CD4-positive, alpha-beta T cell treated with Interleukin-2 at 100 ng/mL for 4 hours (primary cell): ENCODE measurements at places on chromosomes 3 and 15.

DNA sequence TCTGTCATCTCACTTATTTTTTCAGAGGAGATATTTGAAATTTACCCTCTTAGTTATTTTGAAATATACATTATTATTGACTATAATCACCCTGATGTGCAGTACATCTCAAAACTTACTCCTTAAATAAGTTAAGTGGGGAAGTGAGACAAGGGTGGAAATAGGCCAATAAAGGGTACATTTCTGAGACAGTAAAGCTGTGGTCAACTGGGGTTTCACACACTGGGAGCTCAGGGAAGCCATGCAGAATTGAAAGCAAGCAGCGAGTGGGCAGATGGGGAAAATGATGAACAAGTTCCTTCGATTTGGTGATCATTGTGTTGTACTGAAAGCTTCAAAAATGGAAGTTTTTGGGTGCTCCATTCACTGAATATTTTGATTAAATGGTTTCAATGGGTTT is 21.6 kb upstream of the MOBP start:
- no peak for DNase-seq

- no peak for DNase-seq
These were observed 129.7 kb downstream of the PROS1 start for GRCh38 chr3:93843981-93844380.

DNA sequence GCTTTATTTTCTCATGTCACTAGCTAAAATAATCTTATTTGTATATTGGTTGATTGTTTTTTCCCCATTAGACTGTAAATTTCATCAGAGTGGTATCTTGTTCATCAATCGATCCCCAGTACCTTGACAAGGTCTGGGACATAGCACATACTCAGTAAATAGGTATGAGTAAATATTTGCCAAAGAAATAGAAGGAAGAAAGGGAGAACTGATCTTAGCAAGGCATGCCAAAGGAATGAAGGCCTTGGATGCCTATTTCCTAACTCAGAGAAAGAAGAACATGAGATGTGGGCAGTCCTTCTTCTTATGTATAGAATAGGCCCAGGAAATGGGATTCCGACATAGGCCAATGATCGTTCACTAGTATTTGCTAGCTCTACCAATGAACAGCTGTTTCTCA is 54.7 kb downstream of the ISL2 start:
- DNase-seq = no peak

DNA sequence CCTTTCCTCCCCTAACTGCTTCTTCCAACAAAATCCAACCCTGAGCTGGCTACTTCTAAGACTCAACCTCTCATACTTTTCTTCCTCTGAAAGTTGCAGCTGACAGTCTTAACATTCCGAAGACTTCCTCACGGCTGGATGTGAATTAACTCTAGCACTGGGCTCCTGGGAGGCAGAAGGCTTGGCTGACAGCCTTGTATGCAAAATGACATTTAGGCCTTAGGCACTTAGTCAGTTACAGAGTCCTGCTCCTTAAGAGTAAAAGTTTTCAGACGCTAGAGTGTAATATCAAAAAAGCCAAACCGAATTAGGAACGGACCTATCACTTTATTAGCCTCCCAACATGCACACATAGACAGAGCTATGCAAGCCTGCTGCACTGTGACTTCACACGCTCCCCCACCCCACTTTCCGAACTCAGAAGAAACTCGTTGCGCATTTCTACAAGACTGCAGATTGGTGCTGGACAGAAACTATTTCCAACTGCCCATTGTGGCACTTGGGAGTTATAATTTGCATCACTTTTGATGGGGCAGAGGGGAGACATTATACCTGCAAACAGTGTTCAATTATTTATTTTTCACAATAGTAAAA is 15.5 kb upstream of the ANXA2 start:
- DNase-seq = no peak

GRCh38 chr3:28726840-28727239 is 378.2 kb upstream of the AZI2 start:
- no peak for DNase-seq
